ENCODE measurements at places on chromosomes 16 and 17.
A peak's percentile ranks its signal among the peaks of the same experiment; 100 is the strongest.

DNA sequence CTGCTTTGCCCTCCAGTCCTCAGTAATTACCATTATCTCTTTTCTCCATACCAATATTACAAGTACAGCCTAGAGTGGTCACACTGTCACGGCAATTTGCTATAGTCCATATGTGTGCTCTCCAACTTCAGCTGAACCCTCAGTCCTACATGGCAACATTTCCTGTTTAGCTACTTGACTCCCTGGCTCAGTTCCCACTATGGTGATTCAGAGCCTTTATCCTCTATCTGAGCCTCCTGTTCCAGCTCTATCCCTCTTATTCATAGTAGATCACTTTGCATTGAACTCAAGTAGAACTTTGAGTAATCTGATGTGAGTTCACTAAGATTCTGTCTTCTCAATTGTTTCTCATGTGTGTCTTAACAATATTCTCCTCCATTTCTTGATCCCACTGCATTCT lies 43.7 kb upstream of the GOSR1 start:
- H3K36me3 ChIP-seq: peaks cover 23% of the 10 kb centered on the region
- no peak overlapping the region for H3K27ac ChIP-seq
- no peaks in the 10 kb centered on the region for H3K27me3 ChIP-seq
- DNase-seq: peak; percentile 46
- no peaks in the 10 kb centered on the region for H3K4me1 ChIP-seq

DNA sequence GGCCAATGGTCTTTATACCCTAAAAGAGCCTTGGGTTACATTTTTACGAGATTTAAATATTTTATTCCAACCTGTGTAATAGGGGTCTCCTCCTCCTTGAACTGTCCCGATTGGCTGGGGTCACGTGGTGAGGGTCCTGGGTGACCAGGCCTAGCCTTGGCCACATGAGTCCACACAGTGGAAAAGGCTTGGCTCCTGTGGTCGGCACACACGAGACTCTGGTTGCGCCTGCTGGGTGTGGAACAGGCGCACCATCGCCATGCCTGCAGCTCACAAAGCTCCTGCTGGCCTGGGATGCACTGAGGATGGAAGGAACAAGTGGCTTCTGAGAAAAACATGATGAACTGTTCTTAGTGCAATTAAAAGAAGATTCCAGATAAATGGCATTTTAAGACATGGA lies 103.9 kb upstream of the ZNF750 start:
- H3K4me1 ChIP-seq: no peaks in the 10 kb centered on the region
- no peaks in the 10 kb centered on the region for H3K27me3 ChIP-seq
- DNase-seq: no peak
- no peak overlapping the region for H3K4me3 ChIP-seq
- H3K27ac ChIP-seq: no peak overlapping the region

- no peak overlapping the region for H3K4me3 ChIP-seq
- H3K4me1 ChIP-seq: no peaks in the 10 kb centered on the region
- no peak for DNase-seq
Observed at GRCh38 chr16:23987443-23987842, 151.7 kb downstream of the PRKCB start.

DNA sequence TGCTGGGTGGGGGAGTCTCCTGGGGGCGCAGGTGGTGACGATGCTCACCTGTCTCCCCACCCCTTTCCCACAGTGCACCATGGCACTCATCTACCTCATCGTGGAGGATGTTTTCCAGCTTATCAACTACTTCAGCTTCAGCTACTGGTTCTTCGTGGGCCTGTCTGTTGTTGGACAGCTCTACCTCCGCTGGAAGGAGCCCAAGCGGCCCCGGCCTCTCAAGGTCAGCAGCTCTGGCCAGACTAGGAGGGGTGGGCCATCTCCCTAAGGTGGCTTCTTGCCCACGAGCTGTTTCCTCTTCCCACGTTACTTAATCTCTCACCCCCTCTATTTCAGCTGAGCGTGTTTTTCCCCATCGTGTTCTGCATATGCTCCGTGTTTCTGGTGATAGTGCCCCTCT lies 14.5 kb downstream of the SLC7A6OS start:
- H3K4me3 ChIP-seq: no peak overlapping the region
- no peak for DNase-seq
- no peak overlapping the region for H3K27ac ChIP-seq
- peaks cover 30% of the 10 kb centered on the region for H3K4me1 ChIP-seq
- peaks cover 13% of the 10 kb centered on the region for H3K36me3 ChIP-seq

DNA sequence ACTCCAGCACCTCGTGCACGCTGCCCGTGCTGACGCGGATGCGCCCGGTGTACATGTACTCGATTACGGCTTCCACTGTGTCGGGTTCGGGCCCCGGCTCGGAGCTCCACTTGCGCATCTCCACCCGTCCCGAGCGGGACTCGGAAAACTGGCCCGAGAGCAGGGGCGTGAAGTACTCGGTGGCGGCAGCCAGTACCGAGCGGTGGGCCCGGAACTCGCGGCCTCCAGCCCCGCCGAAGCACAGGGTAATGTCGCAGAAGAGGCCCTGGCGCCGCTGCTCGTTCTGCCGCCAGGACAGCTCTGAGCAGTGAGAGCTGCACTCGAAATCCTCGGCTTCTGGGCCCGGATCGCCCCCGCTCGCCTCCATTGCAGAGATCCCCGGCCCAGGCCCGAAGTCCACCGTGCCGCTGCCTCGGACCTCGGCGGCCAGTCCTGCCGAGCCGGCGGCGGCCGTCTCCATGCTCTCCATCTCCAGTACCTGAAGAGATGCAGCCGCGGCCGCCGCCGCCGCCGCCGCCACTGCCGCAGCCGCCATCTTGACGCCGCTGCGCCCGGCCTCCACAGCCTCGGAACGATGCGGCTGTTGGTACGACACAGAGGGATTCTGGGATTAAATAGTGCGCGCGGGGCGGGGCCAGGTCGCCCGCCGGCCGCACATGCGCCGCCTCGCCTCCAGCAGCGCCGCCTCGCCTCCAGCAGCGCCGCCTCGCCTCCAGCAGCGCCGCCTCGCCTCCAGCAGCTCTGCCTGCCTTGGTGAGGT lies at the start of gene KLHL11:
Gene KLHL11, minus strand, starts transcription at position 588 of the 760 bp plus-strand sequence. Its CDS starts 53 bp downstream, at position 535.
- peaks cover 6% of the 10 kb centered on the region for H3K36me3 ChIP-seq
- DNase-seq: peak; percentile 86
- peak within 1 kb of the TSS; percentile 95 for H3K4me3 ChIP-seq
- peak within 1 kb of the TSS; percentile 66 for H3K27ac ChIP-seq

- no peaks in the 10 kb centered on the region for H3K36me3 ChIP-seq
- H3K27me3 ChIP-seq: no peaks in the 10 kb centered on the region
- DNase-seq: no peak
- no peak overlapping the region for H3K4me3 ChIP-seq
Observed at GRCh38 chr17:68301438-68301959, 10.2 kb downstream of the ARSG start.

- H3K36me3 ChIP-seq: no peaks in the 10 kb centered on the region
- no peak overlapping the region for H3K27ac ChIP-seq
- H3K4me1 ChIP-seq: no peaks in the 10 kb centered on the region
- no peaks in the 10 kb centered on the region for H3K27me3 ChIP-seq
Observed at GRCh38 chr17:69401251-69401650, 13.2 kb upstream of the MAP2K6 start.

DNA sequence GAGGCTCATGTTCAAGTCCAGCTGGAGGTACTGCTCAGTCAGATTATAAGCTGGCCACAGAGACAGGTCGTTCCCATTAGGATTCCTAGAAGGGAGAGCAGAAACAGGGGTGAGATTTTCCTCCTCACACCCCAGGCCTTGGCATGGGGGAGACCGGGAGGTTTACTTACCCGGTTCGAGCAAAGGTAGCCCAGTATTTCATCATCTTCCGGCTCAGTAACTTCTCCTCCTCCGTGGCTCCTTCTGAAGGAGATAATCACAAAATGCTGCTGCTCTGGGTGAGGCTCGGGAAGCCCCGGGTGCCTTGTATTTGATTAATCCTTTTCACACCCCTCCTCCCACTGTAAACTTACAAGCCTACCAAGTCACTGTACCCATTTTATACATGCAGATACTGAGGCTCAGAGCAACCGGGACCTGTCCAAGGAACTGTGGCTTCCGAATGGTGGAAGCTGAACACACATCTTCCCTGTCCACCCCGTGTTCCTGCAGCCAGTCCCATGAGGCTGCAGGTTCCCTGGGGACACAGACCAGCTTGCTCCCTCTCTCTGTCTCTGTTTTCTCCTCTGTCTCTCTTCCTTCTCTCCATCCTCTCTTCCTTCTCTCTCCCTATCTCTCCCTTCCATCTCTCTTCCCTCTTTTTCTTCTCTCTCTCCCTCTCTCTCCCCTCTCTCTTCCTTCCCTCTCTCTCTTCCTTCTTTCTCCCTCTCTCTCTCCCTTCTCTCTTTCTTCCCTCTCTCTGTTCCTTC lies 13.9 kb upstream of the CES1 start:
- no peaks in the 10 kb centered on the region for H3K4me1 ChIP-seq
- H3K36me3 ChIP-seq: no peaks in the 10 kb centered on the region
- H3K27ac ChIP-seq: no peak overlapping the region
- H3K27me3 ChIP-seq: peaks cover 10% of the 10 kb centered on the region
- no peak for DNase-seq
- H3K4me3 ChIP-seq: no peak overlapping the region

DNA sequence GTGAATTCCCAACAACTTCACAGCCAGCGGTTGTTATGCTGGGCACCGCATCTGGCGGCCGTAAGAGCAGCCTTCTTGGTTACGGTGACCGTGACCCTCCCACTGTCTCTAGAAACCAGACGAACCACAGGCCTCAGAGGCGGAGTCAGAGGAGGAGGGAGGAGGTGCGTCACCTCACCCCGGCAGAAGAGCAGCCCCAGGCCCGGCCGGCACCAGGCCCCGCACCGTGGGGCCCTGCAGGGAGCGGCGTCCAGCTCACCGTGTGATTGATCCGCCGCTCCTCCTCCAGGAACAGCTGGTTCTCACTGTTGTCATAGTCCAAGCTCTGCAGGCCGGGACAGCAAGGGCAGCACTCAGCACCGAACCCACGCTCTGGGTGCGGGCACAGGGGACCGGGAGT lies 13.7 kb downstream of the CLCN7 start:
- no peak for DNase-seq
- H3K4me3 ChIP-seq: no peak overlapping the region
- H3K36me3 ChIP-seq: peaks cover 68% of the 10 kb centered on the region

GRCh38 chr17:48488548-48489106 lies 42.2 kb downstream of the HOXB1 start:
- no peaks in the 10 kb centered on the region for H3K36me3 ChIP-seq
- no peak overlapping the region for H3K4me3 ChIP-seq
- no peaks in the 10 kb centered on the region for H3K27me3 ChIP-seq
- H3K4me1 ChIP-seq: peaks cover 15% of the 10 kb centered on the region
- H3K27ac ChIP-seq: no peak overlapping the region

GRCh38 chr16:10504404-10504885 lies 76.0 kb downstream of the EMP2 start:
- H3K4me1 ChIP-seq: no peaks in the 10 kb centered on the region
- no peak overlapping the region for H3K27ac ChIP-seq
- H3K36me3 ChIP-seq: no peaks in the 10 kb centered on the region
- H3K4me3 ChIP-seq: no peak overlapping the region

GRCh38 chr16:61969077-61969382 lies 67.2 kb downstream of the CDH8 start:
- H3K4me3 ChIP-seq: no peak overlapping the region
- H3K4me1 ChIP-seq: no peaks in the 10 kb centered on the region
- H3K27ac ChIP-seq: no peak overlapping the region
- no peaks in the 10 kb centered on the region for H3K27me3 ChIP-seq
- no peak for DNase-seq

- peaks cover 4% of the 10 kb centered on the region for H3K4me1 ChIP-seq
- H3K27me3 ChIP-seq: no peaks in the 10 kb centered on the region
- DNase-seq: no peak
- H3K4me3 ChIP-seq: peak overlapping the region; percentile 87
Observed at GRCh38 chr16:69725480-69726312, 664 bp downstream of the NQO1 start.

GRCh38 chr17:57713140-57713539 lies 32.0 kb downstream of the CCDC182 start:
- H3K4me1 ChIP-seq: peaks cover 7% of the 10 kb centered on the region
- no peak for DNase-seq
- H3K36me3 ChIP-seq: no peaks in the 10 kb centered on the region
- no peak overlapping the region for H3K27ac ChIP-seq
- no peaks in the 10 kb centered on the region for H3K27me3 ChIP-seq

- H3K4me1 ChIP-seq: no peaks in the 10 kb centered on the region
- no peak overlapping the region for H3K27ac ChIP-seq
- DNase-seq: no peak
- no peak overlapping the region for H3K4me3 ChIP-seq
- H3K27me3 ChIP-seq: no peaks in the 10 kb centered on the region
Observed at GRCh38 chr16:10728003-10728887, 15.4 kb upstream of the NUBP1 start.

DNA sequence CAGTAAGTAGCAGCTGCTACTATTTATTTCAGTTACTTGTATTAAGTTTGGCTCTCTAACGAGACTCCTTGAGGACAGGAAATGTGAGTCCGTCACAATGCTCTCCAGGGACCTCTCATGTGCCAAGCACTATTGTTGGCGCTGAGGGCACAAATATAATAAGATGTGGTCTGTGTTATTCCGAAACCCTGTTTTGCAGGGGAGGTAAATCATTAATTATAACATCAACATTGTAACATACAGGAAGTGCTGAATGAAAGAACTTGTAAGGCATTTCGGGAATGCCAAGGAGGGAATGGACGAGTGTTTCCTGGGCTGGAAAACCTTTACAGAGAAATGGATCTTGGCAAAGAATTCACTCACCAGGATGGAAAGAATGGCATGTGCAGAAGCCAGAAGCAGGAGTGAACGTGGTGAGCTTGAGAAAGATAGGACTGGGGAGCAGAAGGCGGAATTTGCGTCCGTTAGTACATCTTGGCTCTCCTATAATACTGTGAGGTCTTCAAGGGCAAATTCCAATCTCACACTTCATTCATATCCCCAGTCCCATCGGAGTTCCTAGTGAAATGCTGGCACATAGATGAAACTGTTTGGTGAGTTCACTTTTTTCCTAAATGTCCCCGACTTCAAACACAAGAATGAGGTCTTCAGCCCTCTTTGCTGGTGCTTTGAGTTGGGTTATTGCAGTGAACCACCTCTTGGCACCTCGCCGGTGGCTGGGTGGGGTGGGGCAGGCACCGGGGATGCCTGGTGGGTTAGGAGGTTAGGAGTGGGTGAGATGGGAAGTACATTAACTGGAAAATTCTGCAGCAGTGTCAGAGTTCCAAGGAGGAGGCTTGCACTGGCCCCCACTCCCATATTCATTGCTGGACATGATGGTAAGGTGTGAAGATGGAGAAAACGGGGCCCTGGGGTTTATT lies 11.5 kb downstream of the TAC4 start:
- no peak for DNase-seq
- H3K36me3 ChIP-seq: peaks cover 6% of the 10 kb centered on the region
- H3K4me1 ChIP-seq: peaks cover 8% of the 10 kb centered on the region
- H3K27me3 ChIP-seq: no peaks in the 10 kb centered on the region

- H3K4me3 ChIP-seq: no peak overlapping the region
- no peak overlapping the region for H3K27ac ChIP-seq
- no peak for DNase-seq
- H3K36me3 ChIP-seq: no peaks in the 10 kb centered on the region
- peaks cover 64% of the 10 kb centered on the region for H3K27me3 ChIP-seq
Observed at GRCh38 chr16:75273054-75273925, 21.9 kb upstream of the BCAR1 start.

- DNase-seq: no peak
- no peaks in the 10 kb centered on the region for H3K27me3 ChIP-seq
- H3K27ac ChIP-seq: no peak overlapping the region
Observed at GRCh38 chr17:2033153-2033552, 3.2 kb downstream of the DPH1 start.

Data from common myeloid progenitor, CD34-positive (primary cell).